COR-L47 (cell line): ENCODE measurements at places on chromosomes 2 and 18.

- DNase-seq, result no peak
Observed at GRCh38 chr2:26887151-26887550, 39.2 kb downstream of the DPYSL5 start.

DNA sequence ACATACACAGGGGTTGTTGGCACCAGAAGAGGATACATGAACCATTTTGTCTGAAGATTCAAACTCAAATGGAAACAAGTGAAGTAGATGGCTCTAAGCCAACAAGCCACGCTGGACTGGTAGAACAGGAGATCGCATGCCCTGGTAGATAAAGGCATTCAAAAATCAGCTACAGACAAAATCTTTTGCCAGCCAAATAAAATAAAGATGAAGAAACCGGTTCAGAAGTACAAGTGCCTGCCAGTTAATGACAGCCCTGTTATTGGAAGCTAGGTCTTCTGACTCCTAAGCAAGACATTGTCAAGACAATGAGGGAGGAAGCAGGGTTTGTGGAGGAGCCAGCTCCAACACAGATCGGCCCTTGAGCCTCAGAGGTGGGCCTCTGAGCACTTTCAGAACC lies 52.3 kb downstream of the EHD3 start:
- no peak for DNase-seq

GRCh38 chr18:77160515-77160914 lies 27.9 kb upstream of the MBP start:
- DNase-seq, result no peak

GRCh38 chr2:120675460-120676130 lies 60.1 kb upstream of the GLI2 start:
- peak; percentile 28 for DNase-seq

GRCh38 chr18:59706499-59706898 lies 9.3 kb upstream of the CCBE1 start:
- DNase-seq, result no peak

DNA sequence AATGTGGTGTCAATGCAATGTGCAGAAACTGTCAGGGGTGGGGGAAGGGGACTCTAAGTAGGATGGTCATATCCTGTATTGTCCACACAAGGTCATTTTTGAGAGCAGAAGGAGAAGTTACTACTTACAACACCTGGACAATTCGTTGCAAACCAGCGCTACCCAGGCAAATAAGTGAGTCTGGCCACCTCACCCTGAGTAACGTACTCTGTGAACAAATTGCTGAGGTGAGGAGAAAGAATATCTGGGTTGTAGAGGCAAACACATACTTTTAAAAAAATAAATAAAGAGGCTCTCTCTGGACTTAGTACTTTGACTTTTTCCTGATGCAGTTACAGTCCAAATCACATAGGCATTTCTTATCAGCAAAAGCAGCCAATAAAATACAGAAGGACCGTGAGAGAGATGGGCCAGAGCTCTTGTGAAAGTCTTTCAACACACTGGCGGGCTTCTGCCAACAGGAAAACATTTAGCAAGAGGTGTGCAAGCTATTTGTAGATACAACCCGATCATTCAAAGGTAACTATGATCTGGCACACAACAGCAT lies 268.2 kb upstream of the ID2 start:
- DNase-seq, result no peak

DNA sequence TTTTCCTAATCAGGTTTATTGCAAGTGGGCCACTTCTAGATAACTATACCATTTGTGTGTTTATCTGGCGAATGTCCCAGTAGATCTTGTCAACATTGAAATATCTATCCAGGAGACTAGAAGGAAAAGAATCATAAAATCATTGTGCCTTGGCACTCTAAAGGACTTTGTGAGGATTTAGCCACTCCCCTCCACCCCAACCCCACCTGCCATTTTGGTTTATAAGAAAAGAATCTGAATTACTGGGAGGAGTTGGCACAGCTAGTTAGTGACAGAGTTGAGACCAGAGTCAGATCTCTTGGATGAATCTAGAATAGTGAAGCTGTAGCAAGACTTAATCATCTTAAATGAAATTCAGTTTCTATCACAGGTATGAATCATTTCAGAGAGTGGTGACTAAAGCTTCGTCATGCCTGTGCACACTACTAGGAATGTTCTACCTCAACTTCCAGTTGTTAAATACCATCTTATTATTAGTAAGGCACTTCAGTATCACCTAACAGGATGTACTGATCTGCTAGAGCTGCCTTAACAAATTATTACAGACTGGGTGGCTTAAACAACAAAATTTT lies 212.7 kb upstream of the SLC14A2 start:
- DNase-seq, result no peak

- DNase-seq, result peak; percentile 49
Observed at GRCh38 chr2:105329561-105330495, at the start of gene TGFBRAP1. TSS of gene TGFBRAP1 (minus strand) at chr2:105329735. CDS start at chr2:105308301, 21,434 bp downstream.

- no peak for DNase-seq
Observed at GRCh38 chr2:129239141-129239540, 740.3 kb upstream of the RAB6C start.

DNA sequence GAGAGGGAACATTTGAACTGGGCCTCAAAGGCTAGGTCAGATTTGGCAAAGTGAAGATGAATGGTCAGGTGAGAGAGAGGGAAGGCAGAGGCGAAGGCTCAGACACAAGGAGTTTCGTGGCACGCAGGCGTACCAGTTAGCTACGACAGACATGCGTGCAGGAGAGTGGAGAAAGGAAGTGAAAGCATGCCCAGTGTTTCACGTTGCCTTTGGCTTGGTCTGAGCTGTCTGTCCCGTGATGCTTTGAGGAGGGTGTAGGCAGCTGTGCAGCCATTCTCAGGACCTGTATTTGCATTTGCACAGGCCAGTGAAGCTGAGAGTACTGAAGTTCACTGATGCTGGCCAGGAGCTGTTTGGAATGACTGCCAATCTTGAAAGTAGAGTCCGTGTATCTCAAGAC lies 69.5 kb downstream of the HNRNPLL start:
- DNase-seq, result no peak

DNA sequence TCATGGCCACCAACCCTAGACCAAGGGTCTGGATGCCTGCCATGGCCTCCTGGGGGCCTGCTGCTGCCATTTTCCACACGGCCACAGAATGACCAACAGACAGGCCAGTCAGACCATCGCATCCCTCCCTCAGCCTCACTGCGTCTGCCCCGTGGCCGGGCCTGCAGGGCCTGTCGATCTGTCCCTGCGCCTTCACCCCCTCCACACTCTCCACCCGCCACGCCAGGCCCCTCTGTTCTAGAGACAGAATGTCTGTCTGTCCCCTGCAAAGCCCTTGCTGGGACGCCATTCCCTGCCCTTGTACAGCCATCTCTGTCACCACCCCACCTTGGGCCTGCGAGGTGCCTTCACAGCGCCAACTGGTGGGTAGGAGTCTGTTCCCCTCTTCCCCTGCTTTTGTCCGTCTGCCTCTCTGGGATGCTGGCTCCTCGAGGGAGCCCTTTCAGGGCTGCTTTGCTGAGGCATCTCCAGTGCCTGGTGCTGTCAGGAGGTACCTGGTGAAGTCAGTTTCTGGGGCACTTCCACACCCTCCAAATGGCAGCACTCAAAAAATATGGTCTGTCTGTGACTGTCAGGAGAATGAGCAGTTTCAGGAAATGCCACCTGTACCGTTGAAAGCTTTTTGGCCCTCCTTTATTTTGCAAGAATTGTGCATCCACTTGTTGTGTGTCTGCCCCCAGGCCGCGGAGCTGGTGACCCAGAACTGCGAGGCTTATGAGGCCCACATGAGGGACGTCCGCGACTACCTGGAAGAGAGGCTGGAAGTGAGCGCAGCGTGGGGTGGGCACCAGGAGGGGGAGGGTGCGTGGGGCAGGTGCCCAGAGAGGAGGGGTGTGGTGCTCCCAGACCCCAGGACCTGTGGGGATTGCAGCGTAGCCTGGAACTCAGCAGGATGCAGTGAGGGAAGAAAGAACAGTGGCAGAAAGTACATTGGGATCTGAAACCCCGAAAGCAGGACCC lies 6.7 kb upstream of the ESPNL start:
- no peak for DNase-seq

GRCh38 chr18:61988100-61988499 lies 95.3 kb upstream of the RNF152 start:
- peak; percentile 19 for DNase-seq
